Right lobe of liver (tissue), 6 donors: ENCODE measurements at places on chromosomes 2 and 18. TPM values are rescaled to one million over a fixed set of nuclear protein-coding genes. Genes with fewer than 3 reads are reported as not detected.

GRCh38 chr2:130834931-130835765 lies 1.6 kb upstream of the ARHGEF4 start:
- H3K4me3 ChIP-seq = no peak overlapping the region
- no peaks in the 10 kb centered on the region for H3K27me3 ChIP-seq
- H3K4me1 ChIP-seq = peaks cover 6% of the 10 kb centered on the region
- no peak overlapping the region for H3K27ac ChIP-seq
- no peaks in the 10 kb centered on the region for H3K36me3 ChIP-seq

DNA sequence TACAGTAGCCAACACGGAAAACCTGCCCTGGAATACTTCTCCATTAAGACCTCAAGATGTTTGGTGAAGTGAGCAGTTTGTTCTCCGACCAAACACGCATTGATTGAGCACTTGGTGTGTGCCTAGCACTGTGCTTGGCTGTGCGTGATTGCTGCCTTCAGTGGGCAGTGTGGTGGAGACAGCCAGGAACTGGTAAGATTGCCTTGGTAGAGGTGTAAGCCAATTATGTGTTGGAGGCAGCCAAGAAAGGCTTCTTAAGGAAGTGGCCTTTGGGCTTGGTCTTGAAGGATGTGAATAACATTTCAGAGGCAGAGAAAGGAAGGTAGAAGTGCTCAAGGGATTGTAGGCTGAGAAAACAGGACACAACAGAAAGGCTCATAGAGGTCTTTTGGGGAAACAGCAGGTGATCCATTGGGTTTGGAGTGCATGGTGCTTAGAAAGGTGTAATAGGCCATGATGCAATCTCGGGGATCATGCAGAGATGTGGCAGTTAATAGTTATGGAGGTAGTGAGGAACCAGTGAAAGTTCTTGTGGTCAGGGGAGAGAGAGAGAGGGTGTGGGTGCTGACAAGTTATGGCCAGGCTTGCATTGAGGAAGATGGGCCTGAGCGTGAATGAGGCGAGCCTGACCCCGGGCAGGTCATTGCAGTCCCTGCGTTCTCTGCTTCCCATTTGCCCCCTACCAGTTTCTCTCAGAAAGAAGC lies 6.3 kb downstream of the B3GNT2 start:
- no peak overlapping the region for H3K27ac ChIP-seq
- H3K27me3 ChIP-seq = no peaks in the 10 kb centered on the region
- H3K36me3 ChIP-seq = no peaks in the 10 kb centered on the region
- no peak overlapping the region for H3K4me3 ChIP-seq

DNA sequence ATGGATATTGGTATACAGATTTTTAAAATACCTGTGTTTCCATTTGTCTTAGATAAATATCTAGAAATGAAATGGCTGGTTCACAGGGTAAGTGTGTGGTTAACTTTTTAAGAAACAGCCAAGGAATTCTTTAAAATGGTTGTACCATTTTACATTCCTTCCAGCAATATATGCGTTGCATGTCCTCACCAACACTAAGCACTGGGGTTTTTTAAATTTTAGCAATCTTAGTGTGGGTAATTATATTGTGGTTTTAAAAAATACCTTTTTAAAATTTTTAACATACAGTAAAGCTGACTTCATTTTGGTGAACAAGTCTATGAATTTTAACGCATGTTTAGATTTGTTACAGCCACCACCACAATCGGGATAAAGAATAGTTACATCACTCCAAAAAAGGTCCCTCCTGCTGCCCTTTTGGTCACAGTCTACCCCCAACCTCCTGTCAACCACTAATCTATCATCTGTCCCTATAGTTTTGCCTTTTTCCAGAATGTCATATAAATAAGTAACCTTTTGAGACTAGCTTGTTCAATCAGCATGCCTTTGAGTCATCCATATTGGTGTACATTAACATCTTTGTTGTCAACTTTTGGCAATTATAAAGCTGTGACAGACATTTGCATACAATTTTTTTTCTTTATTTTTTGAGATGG lies 128.1 kb upstream of the MSTN start:
- no peaks in the 10 kb centered on the region for H3K36me3 ChIP-seq
- no peak overlapping the region for H3K27ac ChIP-seq
- no peaks in the 10 kb centered on the region for H3K4me1 ChIP-seq
- H3K4me3 ChIP-seq = no peak overlapping the region
- no peak for DNase-seq
- no peaks in the 10 kb centered on the region for H3K27me3 ChIP-seq

DNA sequence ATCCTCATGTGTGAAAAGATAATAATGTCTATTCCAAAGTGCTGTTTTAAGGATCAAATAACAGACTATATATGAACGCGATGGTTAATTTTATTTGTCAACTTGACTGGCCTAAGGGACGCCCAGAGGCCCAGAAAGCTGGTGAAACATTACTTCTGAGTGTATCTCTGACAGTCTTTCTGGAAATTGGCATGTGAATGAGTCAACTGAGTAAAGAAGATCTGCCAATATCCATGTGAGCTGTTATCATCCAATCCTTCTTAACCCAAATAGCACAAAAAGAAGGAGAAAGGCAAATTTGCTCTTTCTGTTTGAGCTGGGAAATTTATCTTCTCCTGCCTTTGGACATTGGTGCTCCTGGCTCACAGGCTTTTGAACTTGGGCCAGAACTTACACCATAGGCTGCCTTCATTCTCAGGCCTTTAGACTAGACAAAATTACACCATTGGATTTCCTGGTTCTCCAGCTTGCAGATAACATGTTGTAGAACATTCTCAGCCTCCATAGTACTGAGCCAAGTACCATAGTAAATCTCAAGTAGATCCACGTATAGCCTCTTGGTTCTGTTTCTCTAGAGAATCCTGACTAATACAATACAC lies 114.7 kb upstream of the DOCK10 start:
- no peak for DNase-seq
- H3K27me3 ChIP-seq = no peaks in the 10 kb centered on the region
- H3K36me3 ChIP-seq = no peaks in the 10 kb centered on the region
- no peaks in the 10 kb centered on the region for H3K4me1 ChIP-seq
- H3K27ac ChIP-seq = no peak overlapping the region
- no peak overlapping the region for H3K4me3 ChIP-seq

DNA sequence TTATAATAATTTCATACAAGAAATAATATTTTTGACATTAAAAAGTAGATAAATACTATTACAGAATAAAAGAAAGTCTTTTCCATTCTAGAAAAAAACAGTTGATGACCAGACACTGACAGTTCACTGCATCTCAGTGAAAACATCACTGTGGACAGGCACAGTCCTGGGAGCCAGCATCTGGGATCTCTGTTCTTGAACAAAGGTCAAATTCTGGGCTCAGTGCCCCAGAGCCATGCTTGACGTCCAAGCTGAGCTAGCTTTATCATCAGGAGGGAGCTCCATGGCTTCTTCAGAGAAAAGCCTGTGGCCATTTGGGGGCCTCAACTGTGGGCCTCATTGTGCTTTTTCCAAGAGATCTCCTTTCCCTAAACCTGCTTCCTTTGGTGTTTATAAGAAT lies 86.1 kb upstream of the SRD5A2 start:
- peaks cover 17% of the 10 kb centered on the region for H3K4me1 ChIP-seq
- H3K27me3 ChIP-seq = no peaks in the 10 kb centered on the region
- no peaks in the 10 kb centered on the region for H3K36me3 ChIP-seq
- H3K4me3 ChIP-seq = no peak overlapping the region

GRCh38 chr2:239222312-239222660 lies 178.5 kb downstream of the HDAC4 start:
- H3K4me1 ChIP-seq = peaks cover 52% of the 10 kb centered on the region
- H3K4me3 ChIP-seq = no peak overlapping the region
- peak overlapping the region; percentile 79 for H3K27ac ChIP-seq
- H3K27me3 ChIP-seq = no peaks in the 10 kb centered on the region

- H3K4me3 ChIP-seq = no peak overlapping the region
- no peak overlapping the region for H3K27ac ChIP-seq
- no peaks in the 10 kb centered on the region for H3K4me1 ChIP-seq
- no peaks in the 10 kb centered on the region for H3K27me3 ChIP-seq
- DNase-seq = no peak
- H3K36me3 ChIP-seq = no peaks in the 10 kb centered on the region
These were observed 375.2 kb upstream of the SPHKAP start for GRCh38 chr2:228556717-228557116.

DNA sequence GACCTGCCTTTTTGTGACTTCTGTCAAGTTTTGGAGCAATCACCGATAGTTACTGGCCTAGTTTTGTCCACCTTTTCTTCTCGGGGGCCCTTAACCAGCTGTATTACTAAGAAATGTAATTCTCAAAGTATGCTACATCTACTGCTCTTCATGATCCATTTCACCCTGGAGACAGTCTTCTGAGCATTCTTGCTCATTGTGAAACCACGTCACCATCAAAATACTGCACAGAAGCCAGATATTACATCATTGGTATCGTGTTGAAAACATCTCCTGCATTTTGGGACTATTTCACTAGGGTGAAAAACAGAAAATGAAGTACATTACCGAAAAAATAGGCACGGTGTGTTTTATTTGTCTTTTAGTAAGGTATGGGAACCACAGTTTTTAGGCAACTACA lies 11.7 kb downstream of the LYPD6B start:
- H3K27me3 ChIP-seq = no peaks in the 10 kb centered on the region
- no peak overlapping the region for H3K27ac ChIP-seq
- DNase-seq = no peak
- no peaks in the 10 kb centered on the region for H3K4me1 ChIP-seq
- H3K36me3 ChIP-seq = no peaks in the 10 kb centered on the region
- H3K4me3 ChIP-seq = no peak overlapping the region

- no peak for DNase-seq
- no peaks in the 10 kb centered on the region for H3K36me3 ChIP-seq
- H3K27me3 ChIP-seq = no peaks in the 10 kb centered on the region
- no peak overlapping the region for H3K4me3 ChIP-seq
- H3K4me1 ChIP-seq = no peaks in the 10 kb centered on the region
- no peak overlapping the region for H3K27ac ChIP-seq
These were observed 103.9 kb upstream of the FHL2 start for GRCh38 chr2:105502625-105503334.

DNA sequence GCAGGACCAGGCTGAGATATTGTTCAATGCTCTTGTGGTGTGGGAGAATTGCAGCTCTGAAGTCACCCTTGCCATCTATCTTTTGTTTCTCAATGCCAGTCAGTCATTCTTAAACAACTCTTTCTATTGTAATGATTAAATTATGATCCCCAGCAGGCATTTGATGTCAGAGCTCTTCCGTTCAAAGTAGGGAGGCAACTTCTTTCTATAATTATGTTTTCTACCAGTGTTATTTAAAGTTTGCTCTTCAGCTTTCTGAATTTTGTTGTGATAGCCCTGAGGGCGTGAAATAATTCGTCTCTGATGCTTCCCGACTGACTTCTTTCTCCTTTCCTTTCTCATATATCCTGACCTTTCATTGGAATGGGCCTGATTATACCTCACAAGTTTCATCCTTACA lies 161.4 kb upstream of the KLHL14 start:
- H3K4me1 ChIP-seq = no peaks in the 10 kb centered on the region
- no peak overlapping the region for H3K27ac ChIP-seq
- H3K4me3 ChIP-seq = no peak overlapping the region
- no peaks in the 10 kb centered on the region for H3K36me3 ChIP-seq
- no peak for DNase-seq

DNA sequence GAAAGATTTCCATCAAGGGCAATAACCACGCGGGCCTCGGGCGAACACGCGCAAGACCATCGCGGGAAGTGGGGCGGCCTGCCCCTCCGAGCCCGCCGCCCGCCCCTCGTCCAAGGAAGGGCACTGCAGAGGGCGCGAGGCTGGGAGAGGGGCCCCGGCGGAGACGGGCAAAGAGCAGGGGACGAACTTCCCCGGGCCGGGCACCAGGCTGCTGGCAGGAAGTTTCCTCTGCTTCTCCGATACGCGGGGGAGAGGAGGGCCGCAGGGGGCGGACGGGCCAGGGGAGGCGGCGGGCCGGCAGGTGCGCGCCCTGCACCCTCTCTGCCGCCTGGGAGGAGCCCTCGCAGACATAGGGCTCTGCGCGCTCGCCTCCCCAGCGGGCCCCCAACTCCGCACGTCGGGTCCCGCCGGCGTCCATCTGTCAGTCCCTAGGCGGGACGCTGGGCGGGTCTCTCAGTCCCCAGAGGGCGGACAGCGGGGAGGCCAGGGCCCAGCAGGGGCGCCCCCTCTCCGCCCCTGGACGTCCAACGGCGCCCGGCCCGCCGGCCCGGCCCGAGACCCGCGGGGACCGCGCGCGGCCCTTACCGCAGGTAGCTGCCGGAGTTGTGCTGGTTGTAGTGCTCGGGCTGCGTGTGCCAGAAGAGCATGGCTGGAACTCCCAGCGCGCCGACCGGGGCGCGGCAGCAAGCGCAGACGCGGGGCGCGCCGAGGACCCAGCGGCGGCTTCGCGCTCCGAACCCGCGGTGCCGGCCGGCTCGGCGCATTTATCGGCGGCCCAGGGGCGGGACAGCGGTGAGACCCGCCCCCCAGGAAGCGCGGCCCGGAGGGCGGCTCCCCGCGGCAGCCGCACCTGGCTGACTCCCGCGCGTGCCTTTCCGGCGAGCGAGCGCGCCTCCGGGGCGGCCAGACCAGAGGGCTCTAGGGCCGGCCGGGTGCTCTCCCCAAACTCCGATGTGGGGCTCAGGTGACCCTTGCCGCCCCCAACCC lies at the start of gene TFCP2L1:
TFCP2L1 (minus strand) TSS at position 740 of the 987 bp plus-strand sequence; CDS start at position 647, 93 bp downstream.
- DNase-seq = no peak
- H3K27ac ChIP-seq = no peak within 1 kb of the TSS
- H3K27me3 ChIP-seq = no peaks in the 10 kb centered on the region
- peak within 1 kb of the TSS; percentile 22 for H3K4me3 ChIP-seq
- no peaks in the 10 kb centered on the region for H3K4me1 ChIP-seq
- H3K36me3 ChIP-seq = no peaks in the 10 kb centered on the region

GRCh38 chr2:50042771-50043170 lies 888.5 kb upstream of the FSHR start:
- H3K4me3 ChIP-seq = no peak overlapping the region
- H3K27me3 ChIP-seq = no peaks in the 10 kb centered on the region
- no peaks in the 10 kb centered on the region for H3K4me1 ChIP-seq
- H3K36me3 ChIP-seq = no peaks in the 10 kb centered on the region
- H3K27ac ChIP-seq = no peak overlapping the region
- no peak for DNase-seq

DNA sequence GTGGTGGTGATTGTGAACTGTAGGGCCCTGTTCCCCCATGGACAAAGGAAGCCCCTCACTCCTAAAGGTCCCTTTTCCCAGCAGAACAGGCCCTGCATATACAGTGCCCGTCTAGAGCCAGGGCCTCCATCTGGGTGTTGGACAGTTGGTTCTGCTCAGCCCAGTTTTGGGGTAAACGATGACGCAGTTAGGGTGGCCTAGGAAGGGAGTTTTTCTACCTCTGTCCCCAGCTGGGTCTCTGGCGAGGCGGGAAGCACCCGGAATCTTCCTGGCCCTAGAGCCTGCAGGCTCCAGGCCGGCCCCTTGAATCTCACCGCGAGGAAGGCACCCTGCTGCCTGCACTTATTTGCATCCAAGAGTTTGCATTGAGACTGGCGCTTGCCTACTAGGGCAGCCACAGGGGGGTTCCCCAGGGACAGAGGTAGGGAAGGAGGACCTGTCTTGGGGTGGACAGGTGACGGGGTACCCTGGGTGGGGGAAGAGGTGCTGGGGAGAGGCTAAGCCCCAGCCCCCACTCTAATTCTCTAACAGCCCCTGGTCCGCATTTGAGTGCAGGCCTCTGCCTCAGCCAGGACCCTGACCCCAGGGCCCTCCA lies 529 bp upstream of the MTA3 start:
- no peak overlapping the region for H3K4me3 ChIP-seq
- peak; percentile 46 for DNase-seq
- no peak overlapping the region for H3K27ac ChIP-seq
- no peaks in the 10 kb centered on the region for H3K4me1 ChIP-seq
- H3K36me3 ChIP-seq = no peaks in the 10 kb centered on the region

The PIEZO2 gene
- total RNA-seq = 16.9 TPM

The ATP8B1 gene
- 16.6 TPM for total RNA-seq

The MLPH gene
- total RNA-seq = 27.5 TPM

The DIPK1C gene
- 0.37 TPM for total RNA-seq

The DOCK10 gene
- total RNA-seq = 5.8 TPM

The SIX3 gene
- total RNA-seq = not detected

The GKN1 gene
- total RNA-seq = not detected

The REG1B gene
- total RNA-seq = not detected

The ANKRD23 gene
- total RNA-seq = 4.0 TPM

The DSG1 gene
- 2.5 TPM for total RNA-seq

The MTERF4 gene
- total RNA-seq = 26.3 TPM

The ARHGAP15 gene
- 4.4 TPM for total RNA-seq

The DNER gene
- total RNA-seq = not detected
